ENCODE measurements at places on chromosomes 6 and 20. TPM values are rescaled to one million over a fixed set of nuclear protein-coding genes. Genes with fewer than 3 reads are reported as not detected.

The TMEM30A gene
- 105 TPM for total RNA-seq

The ANKRD66 gene
- not detected for total RNA-seq

The ULBP1 gene
- 2.5 TPM for total RNA-seq

The FUT9 gene
- total RNA-seq, result 2.0 TPM

The ASIP gene
- not detected for total RNA-seq

The SNAP25 gene
- total RNA-seq, result 0.73 TPM

The DPPA5 gene
- total RNA-seq, result not detected

The COL11A2 gene
- 1.8 TPM for total RNA-seq

The PREX1 gene
- total RNA-seq, result 1.3 TPM

The IL17F gene
- not detected for total RNA-seq

The RAB44 gene
- not detected for total RNA-seq

The RAB32 gene
- total RNA-seq, result 26.9 TPM

The COX4I2 gene
- not detected for total RNA-seq

The PMEPA1 gene
- total RNA-seq, result 1,302 TPM

All from Calu3 (cell line).